Kidney (tissue), 22 donors: ENCODE measurements at places on chromosomes 12 and 14.

DNA sequence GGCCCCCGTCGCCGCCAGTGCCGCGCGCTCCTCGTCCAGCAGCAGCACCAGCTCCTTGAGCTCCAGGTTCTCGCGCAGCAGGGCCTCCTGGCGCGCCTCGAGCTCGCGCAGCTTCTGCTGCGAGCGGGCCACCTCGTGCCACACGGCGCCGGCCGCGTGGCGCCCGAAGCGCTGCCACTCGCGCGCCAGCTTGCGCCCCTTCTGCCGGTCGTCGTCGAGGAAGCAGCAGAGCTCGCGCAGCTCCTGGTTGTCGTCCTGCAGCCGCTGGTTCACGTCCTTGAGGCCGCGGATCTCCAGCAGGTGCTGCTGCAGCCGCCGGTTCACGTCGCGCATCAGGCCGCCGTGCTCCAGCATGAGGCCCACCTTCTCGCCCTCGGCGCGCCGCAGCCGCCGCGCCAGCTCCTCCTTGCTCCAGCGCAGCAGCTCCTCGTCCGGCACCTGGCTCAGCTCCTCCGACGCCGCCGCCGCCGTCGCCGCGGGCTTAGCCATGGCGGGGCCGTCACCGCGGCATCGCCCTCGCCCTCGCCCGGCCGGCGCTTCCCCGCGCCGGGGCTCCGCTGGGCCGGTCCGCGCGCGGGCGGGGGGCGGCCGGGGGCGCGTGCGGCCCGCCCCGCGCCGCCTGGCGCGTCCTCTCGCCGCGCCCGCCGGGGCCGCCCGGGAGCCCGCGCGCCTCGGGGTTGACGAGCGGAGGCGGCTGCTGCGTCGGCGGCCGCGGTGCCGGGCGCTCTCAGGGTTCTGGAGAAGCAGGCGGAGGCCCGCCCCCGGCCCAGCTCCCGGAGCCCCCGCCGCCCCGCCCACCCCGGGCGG, at the start of gene CCDC85C:
CCDC85C (minus strand) TSS at position 737 of the 807 bp plus-strand sequence; CDS start at position 489, 248 bp downstream.
- DNase-seq, result peak; percentile 57

GRCh38 chr12:95546491-95546813, 4.8 kb downstream of the USP44 start:
- DNase-seq, result no peak

DNA sequence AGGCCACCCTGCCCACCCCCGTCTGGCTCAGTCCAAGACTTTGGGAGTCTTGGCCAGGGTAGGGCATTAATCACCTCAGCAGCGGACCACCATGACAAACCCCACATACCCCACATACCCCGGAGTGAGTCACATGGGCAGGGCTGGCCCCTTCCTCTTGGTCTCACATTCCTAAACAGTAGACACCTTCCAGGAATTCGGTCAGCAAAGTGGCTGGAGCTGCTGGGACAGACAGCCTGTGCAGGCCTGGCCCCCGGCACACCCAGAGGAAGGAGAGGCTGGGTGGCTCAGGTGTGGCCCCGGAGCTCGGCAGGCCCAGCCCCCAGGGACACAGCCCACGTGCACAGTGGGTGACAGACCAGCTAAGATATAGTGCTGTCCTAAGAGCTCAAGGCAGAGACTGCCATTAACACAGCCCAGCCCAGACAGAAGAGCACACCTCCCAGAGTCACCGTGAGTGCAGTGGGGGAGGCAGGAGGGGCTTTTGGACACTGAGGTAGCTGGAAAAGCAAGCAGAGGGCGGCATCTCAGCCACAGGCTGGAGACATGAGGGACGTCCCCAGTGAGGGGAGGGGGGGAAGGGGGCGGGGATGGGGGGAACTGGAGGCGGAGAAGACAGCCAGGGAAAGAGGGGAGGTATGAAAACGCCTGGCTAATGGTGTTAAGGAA, 24.0 kb downstream of the CCDC85C start:
- peak; percentile 80 for DNase-seq

DNA sequence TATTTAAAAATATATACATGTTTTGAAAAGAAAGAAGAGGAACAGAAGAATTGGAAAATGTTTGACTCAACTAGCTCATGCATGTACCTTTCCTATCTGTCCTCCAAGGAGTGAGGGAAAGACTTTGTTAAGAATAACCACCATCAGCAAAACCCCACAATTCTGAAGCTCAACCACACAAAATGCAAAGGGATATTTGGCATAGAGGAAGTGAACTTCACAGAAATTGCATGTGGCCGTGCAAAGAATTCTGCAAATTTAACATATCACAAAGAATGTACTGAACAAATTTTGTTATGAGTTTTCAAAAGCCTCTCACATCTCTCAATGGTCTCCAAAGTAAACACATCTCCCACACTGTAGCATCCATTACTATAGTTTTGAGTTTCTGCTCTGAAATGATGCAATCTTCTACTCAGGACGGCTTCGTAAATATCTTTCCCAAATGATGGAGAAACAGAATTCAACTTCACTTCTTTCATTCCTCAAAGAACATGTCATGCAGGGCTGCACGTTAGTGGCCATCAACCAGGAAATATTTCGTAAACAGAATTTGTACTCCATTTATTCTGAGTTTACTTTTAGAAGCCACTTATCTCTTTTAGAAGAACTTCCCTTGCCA, 17.6 kb downstream of the DUSP6 start:
- no peak for DNase-seq

DNA sequence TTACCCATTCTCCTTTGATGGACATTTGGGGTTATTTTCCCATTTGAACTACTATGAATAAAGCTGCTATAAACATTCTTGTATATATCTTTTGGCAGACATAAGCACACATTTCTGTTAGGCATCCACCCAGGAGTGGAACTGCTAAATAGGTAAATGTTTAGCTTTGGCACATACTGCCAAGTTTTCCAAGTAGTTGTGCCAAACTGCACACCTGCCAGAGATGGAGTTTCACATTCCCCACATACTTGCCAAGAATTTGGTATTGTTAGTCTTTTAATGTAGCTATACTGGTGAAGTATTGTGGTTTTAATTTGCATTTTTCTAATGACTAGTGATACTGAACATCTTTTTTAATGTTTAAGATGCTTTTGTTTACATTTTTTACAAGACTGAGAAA, 201.0 kb downstream of the GXYLT1 start:
- DNase-seq, result no peak

DNA sequence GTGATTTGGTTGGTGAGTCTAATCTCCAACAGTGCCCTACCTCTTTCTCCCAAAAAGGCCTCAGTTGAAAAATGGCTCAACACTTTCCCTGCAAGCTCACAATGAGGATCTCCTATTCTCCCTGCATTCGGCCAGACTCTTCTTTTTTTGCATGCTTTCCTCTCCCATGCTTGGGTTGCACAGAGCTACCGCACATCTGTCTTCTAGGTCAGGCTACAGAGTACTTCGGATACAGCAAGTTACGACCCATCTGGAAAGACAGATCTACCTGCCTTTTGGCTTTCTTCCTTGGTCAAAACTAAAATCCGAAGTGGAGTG, 305 bp upstream of the SLC16A7 start:
- DNase-seq, result no peak

DNA sequence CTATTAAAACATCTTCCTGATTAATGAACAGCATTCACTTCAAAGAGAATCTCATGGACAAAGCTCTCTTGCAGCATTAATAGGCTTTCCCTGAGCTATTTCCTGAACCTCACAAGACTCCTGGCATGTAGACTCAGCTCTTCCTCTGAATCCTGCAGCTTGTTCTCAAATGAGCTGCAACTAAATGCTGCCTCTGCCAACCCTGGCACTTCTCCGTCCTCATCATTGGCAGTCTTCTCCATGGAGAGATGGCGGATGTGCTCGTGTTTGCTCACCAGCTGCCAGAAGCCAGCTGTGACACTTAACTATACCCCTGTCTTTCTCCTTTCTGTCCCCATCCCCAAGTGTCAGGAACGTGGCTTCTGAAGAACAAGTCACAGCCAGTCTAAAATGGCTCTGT, 232.1 kb downstream of the FOXN3 start:
- DNase-seq, result no peak

DNA sequence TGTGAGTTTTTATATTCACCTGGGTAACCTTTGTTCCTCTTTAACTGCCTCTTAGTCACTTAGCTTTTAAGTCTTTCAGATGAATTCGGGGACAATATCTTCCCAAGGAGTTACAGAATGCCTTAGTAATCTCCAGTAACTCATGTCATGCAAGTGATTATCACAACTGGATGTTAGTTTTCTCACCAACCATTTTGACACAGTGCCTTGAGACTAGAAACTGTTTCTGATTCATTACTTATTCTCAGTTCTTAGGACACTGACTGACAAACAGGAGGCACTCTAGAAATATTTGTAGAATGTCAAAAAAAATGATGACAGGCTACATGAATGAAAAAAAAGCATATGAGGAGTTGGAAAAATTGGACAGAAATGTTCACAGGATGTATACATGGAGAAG, 335.1 kb downstream of the ACSS3 start:
- no peak for DNase-seq

GRCh38 chr12:55717011-55718007, 1.5 kb downstream of the BLOC1S1 start:
- DNase-seq, result no peak

DNA sequence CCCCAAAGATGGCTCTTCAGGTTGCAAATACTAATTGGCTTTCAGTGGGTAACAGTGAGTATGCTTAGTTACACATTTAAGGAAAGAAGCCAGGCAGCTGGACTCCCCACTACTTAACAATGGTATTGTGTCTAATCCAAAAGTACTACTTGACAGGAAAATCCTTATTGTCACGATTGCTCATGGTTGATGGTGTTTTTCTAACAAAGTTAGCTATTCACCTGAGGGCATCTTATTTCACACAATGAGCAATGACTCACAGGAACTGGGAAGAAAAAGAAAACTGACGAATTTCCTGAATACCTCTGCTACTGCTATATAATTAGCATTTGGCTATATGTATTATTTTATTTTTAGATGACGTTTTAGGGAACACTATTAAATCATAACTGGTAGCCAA, 33.4 kb upstream of the ALG10 start:
- peak; percentile 17 for DNase-seq

DNA sequence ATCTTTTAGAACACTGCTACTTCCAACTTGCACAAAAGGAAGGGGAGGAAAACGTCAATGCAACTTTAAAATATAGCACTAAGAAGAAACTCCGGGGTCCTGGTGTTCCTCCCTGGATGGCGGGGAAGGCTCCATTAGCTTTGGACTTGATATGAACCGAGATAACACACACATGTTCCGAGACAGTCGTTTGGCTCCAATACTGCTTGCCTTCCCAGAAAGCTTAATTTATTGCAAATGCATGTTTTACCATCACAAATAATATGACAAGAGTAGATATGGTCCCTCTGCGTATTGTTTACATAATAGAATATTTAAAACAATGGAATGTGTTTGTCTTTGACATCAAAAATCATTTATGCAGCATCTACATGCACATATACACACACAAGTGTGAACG, 87.6 kb upstream of the CLMN start:
- DNase-seq, result no peak

DNA sequence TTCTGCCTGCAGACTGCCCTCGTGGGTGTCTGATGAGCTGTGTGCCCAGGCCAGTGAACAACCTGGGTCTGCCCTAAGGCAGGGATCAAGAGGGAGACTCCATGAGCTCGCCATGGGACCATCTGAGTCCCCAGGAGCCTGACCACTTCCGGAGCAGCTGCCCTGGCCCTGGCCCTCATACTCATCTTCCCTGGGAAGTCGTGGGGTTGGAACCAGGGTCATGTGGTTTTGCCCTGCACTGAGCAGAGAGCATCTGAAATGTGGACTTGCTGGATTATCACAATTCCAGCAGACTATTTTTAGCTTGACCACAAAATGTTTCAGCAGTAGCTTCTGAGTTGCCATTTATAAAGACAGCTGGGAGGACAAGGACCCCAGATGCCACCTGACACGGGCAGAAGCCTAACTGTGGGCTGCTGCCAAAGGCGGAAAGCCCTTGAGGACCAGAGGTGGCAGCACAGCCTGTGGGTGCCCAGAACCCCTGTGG, 6.7 kb downstream of the BTBD6 start:
- DNase-seq, result peak; percentile 60

DNA sequence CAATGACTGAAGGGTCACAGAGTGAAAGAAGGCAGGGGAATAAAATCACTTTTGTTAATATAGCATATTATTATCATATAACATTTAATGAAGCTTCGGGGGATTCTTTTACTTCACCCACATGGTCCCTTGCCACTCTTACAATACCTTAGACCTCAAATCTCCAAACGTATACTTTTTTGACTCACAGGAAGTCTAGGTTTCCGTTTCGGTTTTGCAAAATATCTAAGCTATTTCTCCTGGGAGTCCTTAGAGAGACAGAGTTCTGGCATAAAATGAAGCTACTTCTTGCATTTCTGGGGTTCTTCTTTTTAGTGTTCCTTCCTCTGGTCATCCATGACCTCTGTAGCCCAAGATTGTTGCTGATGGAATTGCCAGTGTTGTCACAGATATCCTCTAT, 590.5 kb upstream of the ATP2B1 start:
- DNase-seq, result no peak

DNA sequence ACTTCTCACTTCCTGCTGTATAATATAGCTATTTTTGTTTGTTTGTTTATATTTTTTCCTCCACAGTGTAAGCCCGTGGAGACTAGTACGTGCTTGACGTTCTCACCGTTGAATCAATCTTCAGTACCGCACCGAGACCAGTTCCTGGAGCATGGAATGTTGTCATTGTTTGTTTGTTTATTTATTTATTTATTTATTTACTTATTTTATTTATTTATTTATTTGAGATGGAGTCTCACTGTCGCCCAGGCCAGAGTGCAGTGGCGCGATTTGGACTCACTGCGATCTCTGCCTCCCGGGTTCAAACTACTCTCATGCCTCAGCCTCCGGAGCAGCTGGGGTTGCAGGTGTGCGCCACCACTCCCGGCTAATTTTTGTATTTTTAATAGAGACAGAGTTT, 506.6 kb upstream of the TMEM132C start:
- DNase-seq, result no peak

- DNase-seq, result no peak
Measured at GRCh38 chr12:114967151-114967550, 283.2 kb upstream of the TBX3 start.

- no peak for DNase-seq
Measured at GRCh38 chr12:94705676-94706075, 55.3 kb upstream of the TMCC3 start.

DNA sequence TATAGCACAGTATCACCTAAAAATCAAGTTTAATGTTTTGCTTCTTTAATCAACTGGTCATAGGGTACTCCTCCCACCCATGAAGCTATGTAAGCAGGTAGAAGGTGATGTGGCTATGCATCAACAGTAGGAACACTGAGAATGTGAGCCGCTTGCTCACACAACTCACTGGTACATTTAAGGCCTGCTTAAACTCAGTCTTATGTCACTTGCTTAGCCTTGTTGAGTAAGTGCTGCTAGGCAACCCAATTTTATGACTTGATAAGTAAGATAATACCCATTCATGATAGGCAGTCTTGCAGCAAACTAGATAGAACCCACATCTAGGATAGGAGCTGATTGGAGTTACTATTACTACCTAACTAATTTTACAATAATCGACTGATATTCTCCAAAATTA, 70.0 kb upstream of the BMP4 start:
- no peak for DNase-seq

DNA sequence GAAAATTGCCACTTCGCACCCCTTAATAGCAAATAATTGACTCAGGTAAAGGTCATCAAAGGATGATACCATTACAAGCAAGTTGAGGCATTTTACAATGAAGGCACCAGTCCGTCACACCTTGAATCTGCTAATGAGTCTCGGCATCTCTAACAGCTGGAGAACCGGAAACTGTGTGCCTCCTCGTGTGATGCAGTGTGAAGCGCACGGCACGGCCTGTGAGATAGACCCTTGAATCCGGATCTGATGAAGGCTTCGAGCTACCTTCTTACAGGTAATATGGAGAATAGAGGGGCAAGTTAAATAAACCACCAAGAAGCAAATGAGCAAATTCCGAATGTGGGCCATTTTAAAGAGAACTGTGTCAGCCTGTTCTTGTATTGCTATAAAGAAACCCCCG, 19.8 kb upstream of the TUBA1A start:
- DNase-seq, result no peak

- DNase-seq, result no peak
Measured at GRCh38 chr12:40233741-40234367, 9.1 kb downstream of the LRRK2 start.
